Kidney (tissue), 22 donors: ENCODE measurements at places on chromosomes 16 and 17.
A peak's percentile ranks its signal among the peaks of the same experiment; 100 is the strongest.

- no peak for DNase-seq
Observed at GRCh38 chr16:66205287-66206231, 160.9 kb upstream of the CDH5 start.

DNA sequence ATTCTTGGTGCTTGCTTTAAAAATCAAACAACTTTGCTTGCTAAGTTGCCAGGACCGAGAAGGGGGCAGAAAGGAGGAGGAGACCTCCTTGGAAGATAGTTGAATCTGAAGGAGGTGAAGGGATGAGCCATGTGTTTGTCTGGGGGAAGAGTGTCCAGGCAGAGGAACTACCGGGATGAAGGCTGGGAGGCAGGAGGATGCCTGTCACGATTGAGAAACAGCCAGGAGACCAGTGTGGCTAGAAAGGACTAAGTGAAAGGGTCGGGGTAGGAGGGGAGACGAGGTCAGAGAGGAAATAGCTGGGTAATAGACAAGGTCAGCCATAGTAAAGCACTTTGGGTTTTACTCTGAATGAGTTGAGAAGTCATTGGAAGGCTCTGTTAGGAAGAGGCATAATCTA is 38.9 kb upstream of the CSNK2A2 start:
- DNase-seq: no peak

- DNase-seq: no peak
Observed at GRCh38 chr16:53787423-53787822, 83.5 kb downstream of the FTO start.

DNA sequence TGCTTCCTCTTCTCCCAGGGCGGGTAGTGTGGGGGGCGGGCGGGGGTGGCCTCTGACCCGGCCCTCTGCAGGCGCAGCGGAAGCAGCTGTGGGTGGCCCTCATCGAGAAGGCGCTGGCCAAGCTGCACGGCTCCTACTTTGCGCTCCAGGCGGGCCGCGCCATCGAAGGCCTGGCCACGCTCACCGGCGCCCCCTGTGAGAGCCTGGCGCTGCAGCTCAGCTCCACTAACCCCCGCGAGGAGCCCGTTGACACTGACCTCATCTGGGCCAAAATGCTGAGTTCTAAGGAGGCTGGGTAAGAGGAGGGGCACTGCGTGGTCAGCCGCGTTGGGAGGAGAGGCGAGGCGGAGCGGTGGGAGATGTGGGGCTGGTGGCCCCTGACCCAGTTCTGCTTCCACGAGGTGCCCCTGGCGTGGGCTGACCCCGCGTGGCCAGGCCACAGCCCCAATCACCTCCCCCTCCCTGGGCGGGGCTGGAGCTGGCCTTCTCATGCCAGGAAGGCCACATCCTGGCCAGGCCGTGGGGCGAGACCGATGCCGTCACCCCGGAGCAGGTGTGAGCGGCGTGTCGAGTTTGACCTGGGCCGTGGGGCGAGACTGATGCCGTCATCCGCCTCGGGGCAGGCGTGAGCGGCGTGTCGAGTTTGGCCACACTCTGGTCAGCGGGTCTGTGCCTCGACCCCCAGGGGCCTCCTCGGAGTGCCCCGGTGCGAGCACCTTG is 10.5 kb upstream of the PRR35 start:
- no peak for DNase-seq

GRCh38 chr16:77610496-77610895 is 111.8 kb upstream of the NUDT7 start:
- DNase-seq: no peak

DNA sequence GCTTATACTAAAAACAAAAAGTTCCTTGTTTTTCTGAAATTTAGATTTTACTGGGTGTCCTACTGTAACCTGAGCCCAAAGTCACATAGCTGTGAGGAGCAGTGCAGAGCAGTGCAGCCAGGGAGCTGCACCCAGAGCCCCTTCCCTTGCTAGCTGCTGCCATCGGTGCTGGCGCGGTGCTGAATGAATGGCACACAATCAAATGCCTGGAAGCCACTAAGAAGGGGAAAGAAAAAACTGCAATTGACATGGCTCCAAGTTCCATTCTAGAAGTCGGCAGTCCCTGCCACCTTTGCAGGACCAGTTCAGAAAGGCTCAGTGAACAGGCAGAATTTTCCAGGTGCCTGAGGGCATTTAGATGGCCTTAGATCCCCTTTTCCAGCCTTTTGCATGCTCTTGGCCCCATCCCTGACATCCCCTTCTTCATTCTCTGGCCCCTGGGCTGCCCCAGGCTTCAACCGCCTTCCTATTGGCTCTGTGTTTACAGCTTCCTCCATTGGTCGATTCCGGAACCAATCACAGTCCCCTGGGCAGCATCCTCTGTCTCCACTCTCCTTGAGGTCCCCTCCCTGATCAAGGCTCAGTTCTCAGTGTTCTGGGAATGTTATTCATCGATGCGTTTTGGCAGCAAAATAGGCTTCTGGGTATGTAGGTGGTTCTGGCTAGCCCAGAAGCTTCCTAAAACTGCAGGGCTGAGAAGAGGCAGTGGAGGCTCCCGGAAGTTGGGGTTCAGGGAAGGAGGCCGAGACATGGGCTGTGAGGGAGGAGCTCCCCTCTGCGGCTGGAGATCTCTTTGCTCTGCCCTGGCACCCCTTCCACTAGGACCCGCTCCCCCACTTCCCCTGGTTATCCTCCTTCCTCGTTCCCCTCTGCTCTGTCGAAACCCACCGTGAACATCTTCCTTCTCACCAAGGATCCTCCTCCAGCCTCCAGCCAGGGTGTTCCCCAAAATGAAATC is 37.9 kb downstream of the ATP2C2 start:
- DNase-seq: no peak

DNA sequence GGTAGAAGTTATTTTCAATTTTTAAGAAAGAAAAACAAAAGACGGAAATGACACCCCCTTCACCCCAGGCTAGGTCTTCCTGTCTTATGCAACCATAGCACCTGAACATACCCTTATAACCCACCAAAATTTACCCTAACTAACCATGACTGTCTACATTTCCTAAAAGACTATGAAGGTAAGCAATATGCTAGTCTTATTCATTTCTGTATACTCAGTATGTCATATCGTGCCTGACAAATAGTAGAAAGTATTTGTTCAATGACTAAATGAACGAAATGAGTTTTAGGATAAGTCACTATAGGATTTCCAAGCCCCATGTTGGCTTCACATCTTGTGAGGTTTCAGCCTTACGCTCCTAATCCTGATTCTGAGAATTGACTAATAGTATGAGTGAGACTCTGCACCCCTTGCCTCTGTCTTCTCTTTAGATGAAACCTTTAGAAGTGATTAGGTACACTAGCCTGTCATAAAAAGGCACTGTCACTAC is 6.5 kb downstream of the ADAT1 start:
- DNase-seq: no peak

- no peak for DNase-seq
Observed at GRCh38 chr17:3847165-3847670, 1.2 kb upstream of the NCBP3 start.

- no peak for DNase-seq
Observed at GRCh38 chr16:55811811-55812210, 21.1 kb downstream of the CES1 start.

GRCh38 chr17:50593321-50593720 is 32.8 kb downstream of the CACNA1G start:
- DNase-seq: no peak

- no peak for DNase-seq
Observed at GRCh38 chr17:75260641-75261335, 618 bp downstream of the GGA3 start.

- peak; percentile 90 for DNase-seq
Observed at GRCh38 chr16:85245307-85246172, 133.3 kb upstream of the CIBAR2 start.

DNA sequence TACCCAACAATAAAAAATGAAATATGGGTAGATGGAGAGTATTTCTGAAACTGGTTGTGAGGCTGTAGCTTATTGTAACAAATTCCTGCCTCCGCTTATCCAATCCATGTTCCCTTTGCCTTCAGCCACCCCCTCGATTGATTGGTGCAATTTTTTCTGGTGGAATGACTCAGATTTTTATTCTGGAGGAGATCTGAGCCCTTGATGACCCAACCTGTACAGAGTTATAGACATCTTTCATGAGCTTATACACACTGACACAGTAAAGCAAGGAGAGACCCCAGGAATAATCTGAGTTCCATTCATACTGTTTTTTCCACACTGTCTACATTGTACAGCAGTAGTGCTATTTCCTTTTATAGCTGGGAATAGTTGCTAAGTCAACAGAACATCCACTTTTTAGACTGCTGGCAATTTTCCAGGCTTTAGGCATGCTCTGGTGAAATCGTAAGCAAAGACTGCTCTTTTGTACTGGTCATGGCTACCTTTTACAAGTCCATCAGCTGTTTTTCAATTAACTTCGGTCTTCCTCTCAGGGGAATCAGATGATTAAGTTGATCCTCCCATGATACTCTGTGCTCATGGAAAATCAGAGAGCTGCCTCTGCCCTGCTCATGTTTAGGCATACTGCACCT is 30.1 kb downstream of the CCL4 start:
- no peak for DNase-seq
